ENCODE measurements at places on chromosomes 12 and 14.

GRCh38 chr12:92342574-92342973, 196.9 kb upstream of the BTG1 start:
- DNase-seq = no peak

DNA sequence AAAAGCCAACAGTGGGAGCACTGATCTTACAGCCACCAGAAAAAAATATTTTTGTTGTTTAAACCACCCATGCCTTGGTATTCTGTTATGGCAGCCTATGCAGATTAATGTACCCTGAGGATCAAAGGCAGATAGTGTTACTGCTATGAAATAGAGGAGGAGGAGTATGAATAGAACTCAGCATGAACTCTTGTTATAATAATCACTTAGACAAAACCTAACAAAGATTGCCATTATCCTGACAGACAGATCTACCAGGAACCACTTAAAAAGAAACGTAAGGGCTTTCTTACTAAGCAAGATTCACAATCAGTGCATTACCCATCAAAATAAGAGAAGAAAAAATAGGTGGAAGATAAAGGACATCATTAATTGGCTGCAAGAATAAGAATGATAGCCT, 558.3 kb downstream of the GALC start:
- no peak for DNase-seq

GRCh38 chr12:9910716-9911421, 21.3 kb downstream of the CLEC2A start:
- DNase-seq = no peak

- DNase-seq = no peak
Measured at GRCh38 chr12:9829982-9830381, 2.7 kb downstream of the KLRF1 start.

DNA sequence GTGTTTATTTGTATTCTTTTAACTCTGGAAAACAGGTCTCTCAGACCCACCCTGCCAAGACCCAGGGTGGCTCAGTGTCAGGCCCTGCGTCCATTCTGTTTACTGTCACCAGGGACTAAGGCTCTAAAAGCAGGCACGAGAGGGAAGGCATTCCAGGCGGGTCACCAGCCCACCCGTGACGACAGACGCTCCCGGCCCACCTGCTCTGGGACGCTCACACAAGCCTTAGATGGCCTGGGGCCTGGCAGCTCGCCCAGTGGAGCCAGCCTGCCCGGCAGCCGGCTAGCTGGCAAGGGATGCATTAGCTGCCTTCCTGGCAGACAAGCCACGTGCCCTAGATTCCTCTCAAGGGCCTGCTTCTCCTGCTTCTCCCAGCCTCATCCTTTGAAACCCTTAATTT, 9.2 kb upstream of the NUAK1 start:
- DNase-seq = no peak

GRCh38 chr14:64201296-64201695, 92.9 kb downstream of the ESR2 start:
- DNase-seq = no peak

GRCh38 chr14:67313153-67313552, 46.5 kb downstream of the ATP6V1D start:
- no peak for DNase-seq

- DNase-seq = no peak
Measured at GRCh38 chr14:38329246-38329645, 73.4 kb upstream of the CLEC14A start.

- DNase-seq = no peak
Measured at GRCh38 chr14:52607061-52607460, 54.4 kb downstream of the GPR137C start.

DNA sequence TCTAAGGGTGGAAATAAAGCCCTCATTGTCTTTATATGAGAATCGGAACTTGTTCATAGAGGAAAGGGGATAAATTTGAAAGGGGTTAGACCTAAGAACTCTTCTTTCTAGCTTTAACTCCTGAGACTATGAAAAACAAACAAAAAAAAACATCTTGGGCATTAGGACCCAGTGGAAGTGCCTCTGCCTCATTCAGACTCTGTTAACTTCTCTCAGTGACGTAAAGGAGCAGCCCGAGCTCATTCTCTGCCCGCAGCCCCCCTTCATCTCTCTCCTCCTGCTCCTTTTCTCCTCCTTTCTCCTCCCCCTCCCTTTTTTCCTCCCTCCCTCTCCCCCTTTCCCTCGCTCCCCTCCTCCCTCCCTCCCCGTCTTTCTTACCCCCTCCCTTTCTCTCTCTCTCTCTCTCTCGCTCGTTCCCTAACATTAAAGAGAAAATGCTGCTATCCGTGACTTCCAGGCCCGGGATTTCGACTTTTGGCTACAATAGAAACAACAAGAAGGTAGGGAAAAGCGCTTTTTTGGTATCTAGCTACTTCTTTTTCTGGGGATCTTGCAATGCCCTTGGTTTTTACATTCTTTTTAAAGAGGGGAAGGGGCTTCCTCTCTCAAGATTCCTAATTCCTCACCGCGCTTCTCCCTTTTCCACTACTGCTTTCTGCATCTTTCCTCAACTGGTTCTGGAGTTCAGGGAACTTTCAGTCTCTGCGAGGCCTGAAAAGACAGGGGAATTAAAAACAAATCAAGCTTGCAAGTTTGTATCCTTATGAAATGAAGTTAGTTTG, at the start of gene RBMS2:
Gene RBMS2, plus strand, starts transcription at position 231 of the 782 bp plus-strand sequence. Its CDS starts 204 bp downstream, at position 435.
- DNase-seq = peak; percentile 77

- no peak for DNase-seq
Measured at GRCh38 chr12:131598717-131599116, 112.2 kb upstream of the SFSWAP start.

DNA sequence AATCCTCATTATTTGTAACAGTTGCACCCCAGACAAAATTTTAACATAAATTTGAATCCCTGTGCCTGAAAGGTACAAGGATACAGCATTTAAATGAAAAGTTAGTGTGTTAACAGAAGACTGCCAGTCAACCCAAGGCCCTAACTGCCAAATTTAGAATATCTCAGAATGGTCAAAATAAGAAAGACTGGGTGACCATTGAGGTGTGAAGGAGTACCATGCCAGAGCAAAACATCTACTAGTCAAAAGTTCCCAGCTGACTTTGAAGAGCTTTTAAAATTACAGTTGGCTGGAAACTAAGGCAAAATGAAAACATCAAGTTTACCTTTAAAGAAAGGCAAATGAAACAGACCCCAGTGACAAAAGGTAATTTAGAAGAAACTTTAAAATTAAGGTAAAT, 18.4 kb downstream of the SAV1 start:
- no peak for DNase-seq

- no peak for DNase-seq
Measured at GRCh38 chr12:113727651-113728061, 238.5 kb downstream of the RBM19 start.

DNA sequence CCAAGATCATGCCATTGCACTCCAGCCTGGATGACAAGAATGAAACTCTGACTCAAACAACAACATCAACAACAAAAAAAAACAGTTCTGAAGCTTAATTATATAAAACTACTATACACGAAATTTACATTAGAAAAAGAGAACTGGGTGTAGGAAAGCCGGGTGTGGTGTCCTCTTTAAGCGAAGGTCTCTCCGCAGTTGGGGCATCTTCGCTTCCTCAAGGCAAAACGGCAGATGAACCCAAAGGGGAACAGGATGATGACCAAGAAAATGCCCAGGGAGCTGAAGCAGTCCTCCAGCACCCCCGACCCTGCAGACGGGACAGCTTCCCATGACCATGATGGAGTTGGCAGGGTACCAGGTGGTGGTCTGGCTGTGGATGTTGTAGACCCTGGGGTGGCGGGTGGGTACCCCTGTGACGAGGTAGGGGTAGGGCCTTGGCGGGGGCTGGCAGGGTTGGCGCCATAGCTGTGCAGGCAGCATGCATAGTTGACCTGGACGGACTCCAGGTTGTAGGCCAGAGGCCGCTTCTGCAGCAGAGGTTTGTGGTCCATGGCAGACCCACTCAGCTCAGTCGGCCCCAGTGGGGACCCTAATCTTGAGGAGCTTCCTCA, 18.2 kb upstream of the BCAT1 start:
- DNase-seq = no peak

DNA sequence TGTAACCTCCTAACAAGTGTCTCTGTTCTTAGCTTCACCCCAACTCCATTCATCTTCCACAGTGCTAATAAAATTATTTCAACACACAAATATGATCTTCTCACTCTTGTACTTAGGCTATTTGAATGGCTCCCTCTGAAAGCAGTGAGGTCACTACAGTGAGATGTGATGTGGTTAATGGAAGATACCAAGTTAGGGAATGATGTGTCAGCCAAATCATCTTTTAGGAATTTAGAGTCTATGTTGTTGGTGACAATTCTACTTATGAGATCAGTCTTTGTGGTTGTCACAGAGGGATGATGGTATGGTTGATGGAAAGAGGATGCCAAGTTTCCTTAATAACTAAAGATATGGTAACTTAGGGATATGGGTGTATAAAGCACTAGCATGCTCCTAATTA, 57.6 kb downstream of the POLR3B start:
- no peak for DNase-seq

DNA sequence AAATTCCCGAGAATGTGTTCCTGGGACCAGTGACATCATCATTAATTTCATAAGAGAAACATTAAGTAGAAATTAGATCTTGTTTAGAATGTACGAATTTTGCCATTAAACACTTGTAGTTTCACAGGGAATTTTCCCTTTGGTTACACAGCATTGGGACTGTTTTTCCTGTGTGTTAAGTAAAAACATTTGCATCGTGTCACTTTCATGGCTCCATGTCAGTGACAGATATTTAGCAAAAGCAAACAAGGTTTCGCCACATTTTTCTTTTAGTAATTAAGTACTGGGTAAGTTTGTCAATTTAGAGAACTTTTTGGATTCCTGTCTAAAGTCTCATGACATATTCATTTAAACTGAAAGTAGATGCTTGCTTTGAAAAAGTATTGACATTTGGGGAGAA, 45.5 kb upstream of the OVCH1 start:
- no peak for DNase-seq

- no peak for DNase-seq
Measured at GRCh38 chr12:57397441-57397840, 33.4 kb downstream of the R3HDM2 start.

GRCh38 chr14:71720978-71721624, 211.1 kb upstream of the RGS6 start:
- DNase-seq = peak; percentile 50

DNA sequence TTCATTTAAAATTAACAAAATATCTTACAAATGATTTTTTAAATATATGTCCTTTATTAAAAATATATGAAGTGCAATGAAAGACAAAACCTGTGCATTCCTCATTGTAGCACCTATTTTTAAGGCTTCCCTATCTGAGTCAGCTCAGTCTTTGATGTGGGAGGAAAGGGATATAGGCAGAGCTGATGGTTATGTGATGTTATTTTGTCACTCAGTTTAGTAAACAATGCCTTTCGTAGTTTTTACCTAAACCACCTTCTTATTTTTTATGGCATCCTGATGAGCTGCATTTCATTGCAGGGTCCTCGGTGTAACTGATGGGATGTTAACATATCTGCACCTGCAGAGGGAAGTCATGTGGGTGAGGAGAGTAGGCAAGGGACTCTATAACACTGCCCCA, 58.9 kb upstream of the FRMD6 start:
- no peak for DNase-seq

DNA sequence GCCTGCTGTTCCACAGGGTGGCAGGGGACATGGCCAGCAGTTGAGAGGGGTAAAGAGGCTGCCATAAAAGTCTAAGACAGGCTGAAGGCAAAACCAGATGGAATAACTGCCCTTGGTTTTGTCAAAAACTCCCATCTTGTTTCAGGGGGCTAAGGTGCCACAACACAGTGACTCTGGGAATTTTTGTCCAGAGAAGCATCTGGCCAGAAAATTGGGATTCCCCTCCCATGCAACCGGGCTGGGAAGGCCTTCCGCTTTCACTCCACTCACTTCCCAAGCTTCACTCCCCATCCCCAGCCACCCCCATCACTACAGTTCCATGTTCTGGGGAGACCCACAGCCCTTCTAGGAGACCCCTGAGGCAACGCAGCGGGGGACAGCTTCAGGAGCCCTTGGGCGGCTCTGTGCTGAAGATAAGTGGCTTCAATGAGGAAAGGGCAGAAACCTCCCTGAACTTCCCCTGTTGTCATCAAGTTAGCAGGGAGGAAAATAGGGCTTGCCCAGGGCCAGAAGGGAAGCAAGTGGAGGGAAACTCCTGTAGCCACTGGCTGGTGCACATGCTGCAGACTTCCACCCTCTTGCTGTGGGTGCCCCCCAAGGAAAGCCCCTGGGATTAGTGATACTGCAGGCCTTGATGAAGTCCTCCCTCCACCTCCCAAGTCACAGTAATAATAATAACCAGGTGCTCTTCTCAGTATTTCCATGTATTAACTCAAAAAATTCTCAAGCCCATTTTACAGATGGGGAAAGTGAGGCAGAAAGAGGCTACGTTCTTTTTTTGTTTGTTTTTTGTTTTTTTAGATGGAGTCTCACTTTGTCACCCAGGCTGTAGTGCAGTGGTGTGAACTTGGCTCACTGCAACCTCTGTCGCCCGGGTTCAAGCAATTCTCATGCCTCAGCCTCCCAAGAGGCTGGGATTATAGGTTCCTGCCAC, 6.0 kb downstream of the TMEM229B start:
- DNase-seq = no peak

GRCh38 chr12:128863957-128864356, 10.7 kb downstream of the GLT1D1 start:
- no peak for DNase-seq

GRCh38 chr12:51669271-51669670, 78.2 kb downstream of the SCN8A start:
- DNase-seq = no peak

GRCh38 chr12:71782017-71782416, 27.4 kb downstream of the RAB21 start:
- DNase-seq = no peak

- no peak for DNase-seq
Measured at GRCh38 chr12:122081697-122082221, 3.2 kb downstream of the MLXIP start.

DNA sequence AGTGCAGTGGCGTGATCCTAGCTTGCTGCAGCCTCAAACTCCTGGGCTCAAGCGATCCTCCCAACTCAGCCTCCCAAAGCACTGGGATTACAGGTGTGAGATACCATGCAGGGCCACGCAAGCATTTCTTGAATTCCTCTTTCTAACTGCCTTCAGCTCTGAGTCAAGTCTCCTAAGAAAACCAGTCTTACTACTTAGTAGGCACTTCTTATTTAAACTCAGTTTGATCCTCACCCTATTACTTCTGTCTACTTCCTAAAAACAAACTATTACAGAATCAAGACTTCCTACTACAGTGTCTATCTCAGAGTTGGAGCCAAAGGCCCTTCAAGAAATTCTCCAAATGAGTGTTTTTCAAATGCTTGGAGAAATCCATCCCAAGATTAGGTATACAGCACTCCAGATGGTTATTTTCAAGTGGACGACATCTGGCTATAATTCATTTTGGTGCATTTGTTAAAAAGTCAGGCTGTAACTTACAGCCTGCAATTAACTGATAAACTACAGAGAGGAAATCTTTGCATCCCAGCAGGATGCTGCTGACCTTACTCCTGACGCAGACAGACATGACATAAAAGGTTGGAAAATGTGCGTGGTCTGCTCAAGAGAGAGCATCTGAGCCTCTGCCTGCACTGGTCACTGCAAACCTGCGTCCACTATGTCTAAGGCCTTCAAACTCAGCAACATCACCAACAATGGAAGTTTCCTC, 34.7 kb downstream of the SSH1 start:
- no peak for DNase-seq
